Frontal cortex (tissue), 4 donors: ENCODE measurements at places on chromosomes 2 and 18.

- no peak for DNase-seq
Observed at GRCh38 chr2:206688990-206689389, 29.2 kb downstream of the DYTN start.

- DNase-seq = peak; percentile 29
Observed at GRCh38 chr2:219279916-219280516, 850 bp downstream of the DNAJB2 start.

- DNase-seq = no peak
Observed at GRCh38 chr2:172047566-172048507, 37.5 kb upstream of the DLX1 start.

DNA sequence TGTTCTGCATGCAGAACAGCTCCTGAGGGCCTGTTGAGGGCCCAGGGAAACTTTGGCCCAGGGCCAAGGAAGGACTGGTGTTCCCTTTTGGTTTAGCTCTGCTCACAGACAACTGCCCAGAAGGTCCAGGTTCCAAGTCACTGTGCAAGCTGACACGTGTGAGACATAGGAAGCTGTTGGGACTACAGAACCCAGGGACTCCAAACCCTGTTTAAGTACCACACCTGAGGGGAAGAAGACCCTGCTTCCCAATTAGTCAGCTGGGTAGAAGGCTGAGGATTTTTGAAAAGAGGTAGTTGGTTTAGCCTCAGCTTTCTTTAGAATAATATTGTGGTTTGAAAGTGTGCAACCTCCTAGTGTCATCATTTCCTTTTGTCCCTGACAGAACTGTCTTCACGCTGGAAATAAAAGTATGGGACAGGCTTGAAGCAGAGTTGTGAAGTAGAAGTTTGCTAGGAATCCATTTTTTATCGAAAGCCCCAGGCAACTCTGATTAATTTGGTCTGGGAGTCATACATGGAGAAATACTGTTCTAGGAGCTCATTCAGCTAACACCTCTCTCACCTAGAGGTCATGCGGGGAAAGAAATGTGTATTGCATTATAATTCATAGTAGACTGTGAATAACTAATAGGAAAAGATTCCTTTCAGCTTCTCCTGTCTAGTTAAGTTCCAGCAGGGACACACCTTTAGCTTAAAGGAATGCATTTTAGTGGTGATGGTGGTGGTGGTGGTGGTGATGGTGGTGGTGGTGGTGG is 19.9 kb upstream of the IL1RL1 start:
- DNase-seq = no peak

DNA sequence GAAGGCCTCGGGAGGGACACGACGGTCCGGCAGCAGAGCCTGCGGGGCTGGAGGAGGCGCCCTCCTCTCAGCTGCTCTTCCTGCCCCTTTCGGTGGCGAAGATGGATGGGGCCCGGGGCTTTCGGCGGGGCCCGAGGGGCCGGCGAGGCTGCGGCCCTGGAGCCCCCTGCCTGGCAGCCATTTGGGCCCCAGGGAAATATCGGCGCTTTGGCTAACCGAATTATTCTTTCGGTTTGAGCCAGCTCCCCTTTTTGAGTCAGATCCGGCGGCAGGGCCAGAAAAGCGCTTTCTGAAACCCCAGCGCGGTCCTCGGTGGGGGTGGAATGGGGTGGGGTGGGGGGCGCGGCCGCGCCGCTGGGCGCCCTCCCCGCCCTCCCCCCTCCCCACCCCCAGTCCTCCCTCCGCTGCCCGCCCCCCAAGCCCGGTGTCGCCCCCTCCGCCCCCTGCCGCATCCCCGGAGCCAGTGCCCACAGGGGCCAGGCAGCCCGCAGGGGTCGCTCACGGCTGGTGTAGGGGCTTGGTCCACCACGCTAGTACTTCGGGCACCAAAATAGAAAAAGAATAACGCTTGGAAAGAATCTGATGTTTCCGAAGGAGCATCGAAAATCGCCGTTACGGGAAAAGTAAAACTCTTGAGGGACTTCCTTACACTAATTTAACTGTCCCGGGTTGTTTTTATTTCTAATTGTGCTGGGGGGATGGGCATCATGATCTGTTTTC is 9.1 kb upstream of the ARID5A start:
- DNase-seq = no peak

GRCh38 chr2:18271370-18272147 is 288.9 kb downstream of the RDH14 start:
- DNase-seq = no peak

DNA sequence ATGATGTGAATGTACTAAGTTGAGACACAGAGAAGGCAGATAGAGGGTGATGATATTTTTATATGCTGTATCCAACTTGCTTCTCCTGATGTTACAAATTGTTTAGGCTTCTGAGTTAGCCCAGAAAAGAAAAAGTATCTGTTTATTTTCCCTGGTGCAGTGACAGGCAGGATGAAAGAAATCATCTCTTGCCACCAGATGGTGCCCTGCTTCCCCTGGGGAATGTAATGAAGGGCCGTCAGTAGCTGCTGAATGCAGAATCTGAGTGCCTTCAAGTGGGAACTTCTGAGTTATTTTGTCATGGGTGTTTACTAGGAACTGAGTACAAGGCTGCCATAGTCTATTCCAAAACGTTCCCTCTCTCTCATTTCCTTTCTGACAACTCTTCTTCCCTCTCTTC is 525.6 kb downstream of the MBD2 start:
- peak; percentile 9 for DNase-seq
